ENCODE measurements at places on chromosomes 6 and 20.

DNA sequence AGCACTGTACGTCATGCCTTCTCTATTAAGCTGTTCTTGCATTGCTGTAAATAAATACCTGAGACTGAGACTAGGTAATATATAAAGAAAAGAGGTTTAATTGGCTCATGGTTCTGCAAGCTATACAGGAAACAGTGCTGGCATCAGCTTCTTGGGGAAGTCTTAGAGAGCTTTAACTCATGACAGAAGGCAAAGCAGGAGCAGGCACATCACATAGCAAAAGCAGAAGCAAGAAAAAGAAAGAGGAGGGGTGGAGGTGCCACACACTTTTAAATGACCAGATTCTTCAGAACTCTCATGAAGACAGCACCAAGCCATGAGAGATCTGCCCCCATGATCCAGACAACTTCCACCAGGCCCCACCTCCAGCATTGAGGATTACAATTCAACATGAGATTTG is 30.1 kb downstream of the CYB5R4 start:
- DNase-seq = no peak

GRCh38 chr6:123529843-123530242 is 106.9 kb downstream of the TRDN start:
- DNase-seq = no peak

DNA sequence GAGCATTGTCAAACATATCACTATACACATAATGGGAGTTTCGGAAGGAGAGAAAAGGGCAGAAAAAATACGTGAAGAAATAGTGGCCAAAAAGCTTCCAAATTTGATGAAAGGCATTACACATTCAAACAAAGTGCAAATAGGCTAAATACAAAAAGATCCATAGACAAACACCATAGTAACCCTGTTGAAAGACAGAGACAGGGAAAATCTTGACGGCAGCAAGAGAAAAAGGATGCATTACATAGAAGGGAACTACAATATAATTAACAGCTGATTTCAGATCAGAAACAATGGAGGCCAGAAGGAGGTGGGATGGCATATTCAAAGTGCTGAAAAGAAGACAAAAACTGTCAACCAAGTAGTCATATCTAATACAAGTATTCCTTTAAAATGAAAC is 170.8 kb downstream of the MRPL14 start:
- DNase-seq = no peak

DNA sequence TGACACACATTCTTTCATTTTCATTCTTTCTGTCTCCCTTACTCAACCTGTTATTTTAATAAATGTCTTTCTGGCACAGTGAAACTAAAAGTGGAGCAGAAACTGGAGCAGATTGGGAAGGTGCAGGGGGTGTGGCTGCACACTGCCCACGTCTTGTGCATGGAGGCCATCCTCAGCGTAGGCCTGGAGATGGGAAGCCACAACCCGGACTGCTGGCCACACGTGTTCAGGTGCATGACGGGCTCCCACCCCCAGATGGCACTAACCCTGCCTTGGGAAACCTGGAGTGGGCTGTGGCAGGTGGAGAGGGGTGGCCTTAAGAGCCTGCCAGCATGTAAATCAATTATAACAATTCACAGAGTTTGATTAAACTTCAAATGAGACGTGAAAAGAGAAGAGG is 71.4 kb upstream of the PBOV1 start:
- peak; percentile 68 for DNase-seq

DNA sequence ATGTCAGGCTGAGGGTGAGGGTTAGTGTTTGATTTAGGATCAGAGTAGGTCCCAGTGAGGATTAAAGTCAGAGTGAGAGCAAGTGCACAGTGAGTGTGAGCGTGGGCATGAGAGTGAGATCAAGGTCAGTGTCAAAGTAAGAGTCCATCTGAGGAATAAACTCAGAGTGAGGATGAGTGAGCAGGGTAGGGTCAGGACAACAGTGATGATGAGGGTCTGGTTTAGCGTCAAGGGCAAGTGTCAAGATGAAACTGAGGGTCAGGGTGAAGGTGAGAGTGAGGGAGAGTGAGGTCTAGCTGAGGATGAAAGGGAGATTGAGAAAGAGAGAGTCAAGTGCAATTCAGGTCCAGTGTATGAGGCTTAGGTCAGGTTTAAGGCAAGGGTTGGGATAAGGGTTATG is 7.7 kb upstream of the ZNF343 start:
- DNase-seq = no peak
